ENCODE measurements at places on chromosomes 5 and 9. TPM values are rescaled to one million over a fixed set of nuclear protein-coding genes. Genes with fewer than 3 reads are reported as not detected.

The FAXDC2 gene
- not detected for total RNA-seq

The GRIN1 gene
- total RNA-seq: not detected

The SLCO6A1 gene
- not detected for total RNA-seq

The NACC2 gene
- total RNA-seq: 2.2 TPM

The CRAT gene
- total RNA-seq: 11.8 TPM

The FBXL17 gene
- 40.3 TPM for total RNA-seq

The GRIA1 gene
- not detected for total RNA-seq

The SPAG8 gene
- total RNA-seq: 5.4 TPM

The CEP72 gene
- total RNA-seq: 32.9 TPM

The SHROOM1 gene
- 2.5 TPM for total RNA-seq

The GADD45G gene
- 5.9 TPM for total RNA-seq

The SMIM27 gene
- total RNA-seq: 20.9 TPM

The POU5F2 gene
- total RNA-seq: 4.6 TPM

The TCF7 gene
- total RNA-seq: 58.8 TPM

The RAB3C gene
- 0.20 TPM for total RNA-seq

The PAEP gene
- not detected for total RNA-seq

The CCIN gene
- not detected for total RNA-seq

The TAF11L5 gene
- total RNA-seq: not detected

The LRRC19 gene
- not detected for total RNA-seq

The PALM2AKAP2 gene
- not detected for total RNA-seq

The SCGB3A2 gene
- not detected for total RNA-seq

The CEL gene
- total RNA-seq: 0.57 TPM

The NUTM2G gene
- total RNA-seq: not detected

The GZMA gene
- total RNA-seq: not detected

The HTR4 gene
- not detected for total RNA-seq

The TRIP13 gene
- total RNA-seq: 1.7 TPM

The IFNA10 gene
- total RNA-seq: not detected

The PDE8B gene
- total RNA-seq: 0.07 TPM

The SPINK13 gene
- not detected for total RNA-seq

The NCS1 gene
- total RNA-seq: 0.39 TPM

The IFNB1 gene
- total RNA-seq: not detected

The MSANTD3 gene
- total RNA-seq: 13.8 TPM

The PAIP2 gene
- total RNA-seq: 121 TPM

The SHLD3 gene
- total RNA-seq: 6.3 TPM

The SLC25A2 gene
- total RNA-seq: 3.6 TPM

The PCDHB6 gene
- total RNA-seq: not detected

The SEMA6A gene
- total RNA-seq: 0.61 TPM

The OTP gene
- total RNA-seq: not detected

The PPP1R26 gene
- 7.8 TPM for total RNA-seq

The CCDC69 gene
- 129 TPM for total RNA-seq

The PCDHGA7 gene
- 2.3 TPM for total RNA-seq

The SLC27A4 gene
- 12.9 TPM for total RNA-seq

The ADGRD2 gene
- total RNA-seq: not detected

The STOM gene
- 6.3 TPM for total RNA-seq

The PRKAA1 gene
- total RNA-seq: 103 TPM

The AGXT2 gene
- not detected for total RNA-seq

The GPRIN1 gene
- total RNA-seq: 2.1 TPM

The STK32A gene
- total RNA-seq: not detected

The BTNL9 gene
- 173 TPM for total RNA-seq

The ITGA2 gene
- not detected for total RNA-seq

The CNTFR gene
- not detected for total RNA-seq

The ANKRD18A gene
- not detected for total RNA-seq

The GDNF gene
- not detected for total RNA-seq

The SPATA31E1 gene
- not detected for total RNA-seq

The CDC20B gene
- not detected for total RNA-seq

The LCN9 gene
- total RNA-seq: not detected

The GCNT4 gene
- not detected for total RNA-seq

The BTF3 gene
- 466 TPM for total RNA-seq

The GAS1 gene
- total RNA-seq: 0.39 TPM
